WTC11 (cell line): ENCODE measurements at places on chromosomes 1 and 21.
A peak's percentile ranks its signal among the peaks of the same experiment; 100 is the strongest.

- H3K27me3 ChIP-seq, result no peaks in the 10 kb centered on the region
- no peaks in the 10 kb centered on the region for H3K36me3 ChIP-seq
Measured at GRCh38 chr1:95640746-95641145, 406.7 kb downstream of the RWDD3 start.

GRCh38 chr1:89545264-89546038 lies 20.8 kb downstream of the LRRC8B start:
- H3K27me3 ChIP-seq, result no peaks in the 10 kb centered on the region
- no peak overlapping the region for H3K27ac ChIP-seq
- H3K36me3 ChIP-seq, result no peaks in the 10 kb centered on the region
- no peak for DNase-seq
- peaks cover 18% of the 10 kb centered on the region for H3K4me1 ChIP-seq
- H3K4me3 ChIP-seq, result no peak overlapping the region

DNA sequence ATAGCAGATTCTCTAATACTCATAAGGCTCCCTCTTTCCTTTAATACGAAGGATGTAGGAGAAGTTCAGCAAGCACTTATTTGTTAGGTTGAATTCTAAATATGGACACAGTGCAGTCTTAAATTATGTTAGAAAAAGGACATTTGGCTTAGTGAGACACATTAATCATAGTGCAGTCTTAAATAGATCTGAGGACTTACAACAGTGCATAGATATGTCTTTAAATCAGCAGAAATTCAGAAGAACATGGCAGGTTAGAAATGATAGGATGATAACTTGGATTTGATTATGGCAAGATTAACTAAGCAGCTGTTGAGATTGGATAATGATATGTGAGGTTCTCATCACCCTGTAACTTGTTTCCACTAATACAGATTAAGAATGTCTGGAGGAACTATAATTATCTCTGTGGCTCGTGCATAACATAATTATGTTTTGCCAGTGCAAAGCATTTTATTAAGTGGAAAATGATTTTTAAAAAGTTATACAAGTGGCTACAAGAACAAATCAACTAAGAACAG lies 485.9 kb downstream of the USP25 start:
- DNase-seq, result no peak
- H3K4me1 ChIP-seq, result no peaks in the 10 kb centered on the region

GRCh38 chr1:178941261-178941689 lies 70.4 kb upstream of the ANGPTL1 start:
- no peak for DNase-seq
- no peak overlapping the region for H3K27ac ChIP-seq
- no peak overlapping the region for H3K4me3 ChIP-seq
- H3K27me3 ChIP-seq, result no peaks in the 10 kb centered on the region; the same call in 1 of the 2 replicates

DNA sequence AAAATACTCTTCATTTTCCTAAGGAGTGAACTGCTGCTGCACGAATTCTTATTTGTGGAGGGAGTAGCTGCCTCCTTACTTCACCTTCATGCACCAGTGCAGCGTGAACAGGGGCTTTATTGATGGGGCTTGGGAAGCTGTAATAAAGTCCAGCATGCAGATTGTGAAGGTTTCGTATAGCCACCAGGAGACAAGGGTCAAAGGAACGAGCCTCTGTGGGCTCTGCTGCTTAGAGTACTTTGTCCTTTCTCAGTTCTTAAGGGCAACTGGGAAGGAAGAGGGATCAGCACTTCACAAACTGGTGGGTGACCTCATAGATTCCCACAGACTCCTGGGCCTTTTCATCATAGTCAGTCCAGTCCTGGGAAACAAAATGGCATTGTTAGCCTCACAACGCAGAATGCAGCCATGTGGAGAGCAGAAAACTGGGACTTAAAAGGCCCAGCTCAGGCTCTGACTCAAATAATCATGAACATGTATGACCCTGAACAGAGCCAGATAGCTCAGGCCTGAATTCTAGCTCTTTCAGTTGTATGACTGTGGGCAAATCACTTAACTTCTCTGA lies 6.0 kb downstream of the CZIB start:
- H3K4me3 ChIP-seq, result no peak overlapping the region
- H3K27me3 ChIP-seq, result no peaks in the 10 kb centered on the region
- peaks cover 3% of the 10 kb centered on the region for H3K4me1 ChIP-seq
- no peak overlapping the region for H3K27ac ChIP-seq

- no peak overlapping the region for H3K27ac ChIP-seq
- no peaks in the 10 kb centered on the region for H3K4me1 ChIP-seq
- no peaks in the 10 kb centered on the region for H3K27me3 ChIP-seq
- no peak overlapping the region for H3K4me3 ChIP-seq
- peaks cover 27% of the 10 kb centered on the region for H3K36me3 ChIP-seq
- no peak for DNase-seq
Measured at GRCh38 chr21:26557106-26557505, 16.0 kb downstream of the CYYR1 start.

GRCh38 chr1:31306278-31306677 lies 9.4 kb downstream of the ZCCHC17 start:
- H3K4me3 ChIP-seq, result no peak overlapping the region
- DNase-seq, result no peak
- no peaks in the 10 kb centered on the region for H3K27me3 ChIP-seq
- H3K27ac ChIP-seq, result peak overlapping the region; percentile 55

DNA sequence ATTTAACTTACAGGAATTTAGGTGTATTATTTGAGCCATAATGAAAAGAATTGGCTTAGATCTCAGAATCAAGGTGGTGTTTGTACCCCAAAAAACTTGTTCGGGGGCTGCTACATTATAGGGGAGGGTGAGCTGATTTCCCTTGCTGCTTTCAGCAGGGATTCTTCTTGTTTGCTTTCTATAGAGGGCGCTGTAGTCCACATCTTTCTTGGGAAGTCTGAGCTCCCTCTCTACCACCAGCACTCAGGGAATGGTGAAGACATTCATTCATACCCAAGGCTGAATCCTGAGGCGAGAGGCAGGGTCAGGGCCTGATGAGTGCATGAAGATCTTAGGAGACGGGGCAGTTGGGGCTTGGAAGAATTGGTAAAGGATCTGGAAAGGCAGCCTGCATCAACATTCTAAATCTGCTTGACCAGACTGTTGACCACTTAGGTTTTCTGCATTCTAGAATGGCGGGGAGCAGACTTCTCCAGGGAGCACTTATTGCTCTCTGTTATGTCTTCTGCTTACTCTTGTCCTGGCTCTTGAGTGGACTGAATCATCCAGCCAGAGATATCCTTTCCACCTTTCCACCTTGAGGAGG lies 18.9 kb downstream of the SPATA46 start:
- H3K36me3 ChIP-seq, result peaks cover 8% of the 10 kb centered on the region
- H3K27ac ChIP-seq, result no peak overlapping the region
- no peak overlapping the region for H3K4me3 ChIP-seq
- no peak for DNase-seq
- H3K27me3 ChIP-seq, result no peaks in the 10 kb centered on the region
- H3K4me1 ChIP-seq, result peaks cover 12% of the 10 kb centered on the region

DNA sequence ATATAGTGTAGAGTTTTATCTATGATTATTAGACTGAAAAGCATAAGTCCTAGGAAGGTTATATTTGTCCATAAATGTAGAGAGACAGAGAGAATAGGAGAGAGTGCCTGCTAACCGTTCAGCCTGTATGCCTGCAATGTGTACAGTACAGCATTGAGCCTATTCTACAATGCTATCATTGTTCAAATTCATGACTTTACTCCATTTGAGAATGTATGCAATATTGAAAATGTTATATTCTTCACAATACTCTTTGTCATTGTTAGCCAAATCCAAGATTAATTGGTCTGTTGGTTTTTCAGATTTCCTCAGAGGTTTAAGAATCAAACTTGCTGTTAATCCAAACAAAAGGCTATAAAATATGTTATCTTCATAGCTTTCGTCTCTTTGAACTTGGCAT lies 585.2 kb upstream of the B3GALT2 start:
- peaks cover 27% of the 10 kb centered on the region for H3K36me3 ChIP-seq
- H3K4me1 ChIP-seq, result no peaks in the 10 kb centered on the region
- H3K27ac ChIP-seq, result no peak overlapping the region
- H3K27me3 ChIP-seq, result no peaks in the 10 kb centered on the region
- DNase-seq, result no peak
- no peak overlapping the region for H3K4me3 ChIP-seq

- no peaks in the 10 kb centered on the region for H3K36me3 ChIP-seq
- H3K4me1 ChIP-seq, result no peaks in the 10 kb centered on the region
- H3K27ac ChIP-seq, result no peak overlapping the region
- H3K4me3 ChIP-seq, result no peak overlapping the region
- no peak for DNase-seq
- peaks cover 10% of the 10 kb centered on the region; the same call in 1 of the 2 replicates for H3K27me3 ChIP-seq
Measured at GRCh38 chr1:41294216-41294615, 52.1 kb upstream of the SCMH1 start.

DNA sequence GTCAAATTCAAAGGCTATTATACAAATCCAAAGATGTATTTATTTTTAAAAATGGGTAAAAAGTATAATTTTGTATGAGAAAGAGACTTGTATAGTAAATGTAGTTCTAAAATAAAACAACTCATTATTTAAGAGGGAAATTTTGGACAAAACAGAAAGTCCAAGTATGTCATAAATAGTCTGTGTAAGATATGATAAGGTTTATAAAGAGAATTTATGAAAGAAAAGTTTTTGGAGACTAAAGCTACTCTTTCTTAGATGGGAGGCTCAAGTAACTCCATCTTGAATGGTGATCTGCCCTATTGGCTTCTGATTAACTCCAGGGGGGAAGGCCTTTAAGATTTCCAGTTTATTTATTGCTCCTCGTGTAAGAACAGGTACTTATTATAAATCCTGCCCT lies 14.7 kb upstream of the OR2T27 start:
- peaks cover 31% of the 10 kb centered on the region for H3K36me3 ChIP-seq
- H3K4me1 ChIP-seq, result no peaks in the 10 kb centered on the region
- DNase-seq, result no peak
- peaks cover 4% of the 10 kb centered on the region for H3K27me3 ChIP-seq
- no peak overlapping the region for H3K27ac ChIP-seq

- H3K36me3 ChIP-seq, result no peaks in the 10 kb centered on the region
- no peak overlapping the region for H3K27ac ChIP-seq
- no peaks in the 10 kb centered on the region for H3K4me1 ChIP-seq
- H3K4me3 ChIP-seq, result no peak overlapping the region
- no peaks in the 10 kb centered on the region for H3K27me3 ChIP-seq
Measured at GRCh38 chr1:88998716-88999115, 6.3 kb upstream of the KYAT3 start.

DNA sequence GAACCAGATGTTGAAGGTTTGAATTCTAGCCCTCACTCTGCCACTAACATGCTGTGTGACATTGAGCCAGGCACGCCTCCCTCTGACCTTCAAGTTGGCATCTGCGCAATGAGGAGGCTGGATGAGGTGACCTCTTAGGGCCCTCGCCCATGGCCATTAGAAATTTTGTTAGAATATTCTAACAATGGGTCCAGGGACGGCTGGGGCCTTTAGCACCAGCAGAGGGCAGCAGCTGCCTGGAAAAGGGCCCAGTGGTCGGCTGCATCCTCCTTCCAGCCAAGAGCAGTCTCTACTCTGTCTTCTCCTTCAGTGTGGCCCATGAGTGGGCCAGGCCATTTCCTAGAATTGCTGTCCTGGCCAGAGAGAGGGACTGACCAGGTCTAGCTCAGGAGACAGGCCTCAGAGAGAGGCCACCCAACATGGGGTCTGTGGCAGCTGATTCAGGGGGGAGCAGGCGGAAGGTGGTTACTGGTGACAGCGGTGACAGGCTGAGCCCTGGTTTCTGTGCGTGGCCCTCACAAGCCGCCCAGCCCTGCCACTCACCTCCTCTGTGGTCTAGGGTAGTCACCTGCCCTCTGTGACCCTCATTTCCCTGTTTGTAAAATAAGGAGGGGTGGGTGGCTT lies 101.3 kb upstream of the ACTL8 start:
- no peaks in the 10 kb centered on the region for H3K4me1 ChIP-seq
- no peak overlapping the region for H3K4me3 ChIP-seq
- no peak overlapping the region for H3K27ac ChIP-seq
- H3K27me3 ChIP-seq, result no peaks in the 10 kb centered on the region

DNA sequence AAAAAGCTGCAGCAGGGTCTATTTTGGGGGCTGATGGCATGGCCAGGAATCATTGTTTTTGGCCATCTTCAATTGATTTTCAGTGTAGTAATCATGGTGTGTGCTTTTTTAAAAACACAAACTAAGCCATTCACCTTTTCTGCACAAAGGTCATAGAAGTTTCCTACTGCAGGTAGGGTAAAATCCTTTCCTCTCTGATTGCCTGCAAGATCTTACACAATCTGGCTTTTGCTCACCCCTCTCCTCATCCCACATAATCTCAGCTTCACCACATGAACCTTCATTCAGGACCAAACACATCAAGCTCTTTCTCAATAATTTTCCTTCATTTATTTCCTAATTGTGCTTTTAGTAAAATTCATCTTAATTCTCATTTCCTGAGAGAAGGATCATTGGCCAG lies 38.3 kb upstream of the GBP5 start:
- H3K4me1 ChIP-seq, result peaks cover 15% of the 10 kb centered on the region
- H3K27ac ChIP-seq, result no peak overlapping the region
- H3K36me3 ChIP-seq, result peaks cover 18% of the 10 kb centered on the region
- no peaks in the 10 kb centered on the region for H3K27me3 ChIP-seq

- no peak overlapping the region for H3K27ac ChIP-seq
- no peaks in the 10 kb centered on the region for H3K27me3 ChIP-seq
- peaks cover 26% of the 10 kb centered on the region for H3K36me3 ChIP-seq
- DNase-seq, result no peak
- H3K4me3 ChIP-seq, result no peak overlapping the region
Measured at GRCh38 chr1:21845646-21846641, 33.9 kb downstream of the LDLRAD2 start.

DNA sequence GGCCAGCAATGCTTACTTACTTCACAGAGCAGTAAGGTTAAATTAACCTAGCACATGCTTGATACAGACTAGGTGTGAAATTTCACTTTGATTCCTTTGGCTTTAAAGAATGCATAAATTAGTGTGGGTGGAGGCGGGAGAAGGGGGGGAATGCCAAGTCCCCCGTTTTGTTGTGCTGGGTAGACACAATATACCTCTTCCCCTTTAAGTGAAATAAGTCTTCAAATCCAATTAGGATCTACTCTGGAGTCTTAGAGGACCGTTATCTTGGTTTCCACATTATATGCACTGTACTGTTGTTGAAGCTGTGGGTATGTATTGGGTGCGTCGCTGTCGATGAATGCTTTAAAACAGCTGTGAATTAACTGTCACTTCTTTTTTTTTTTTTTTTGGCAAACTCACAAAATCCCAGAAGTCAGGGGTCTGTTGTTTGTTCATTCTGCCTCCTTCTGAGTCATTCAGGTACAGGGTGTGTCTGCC lies 1.6 kb upstream of the S1PR1 start:
- H3K27me3 ChIP-seq, result peaks cover 47% of the 10 kb centered on the region
- DNase-seq, result no peak
- H3K4me3 ChIP-seq, result peak overlapping the region; percentile 86
- peaks cover 9% of the 10 kb centered on the region for H3K36me3 ChIP-seq
- H3K27ac ChIP-seq, result no peak overlapping the region

DNA sequence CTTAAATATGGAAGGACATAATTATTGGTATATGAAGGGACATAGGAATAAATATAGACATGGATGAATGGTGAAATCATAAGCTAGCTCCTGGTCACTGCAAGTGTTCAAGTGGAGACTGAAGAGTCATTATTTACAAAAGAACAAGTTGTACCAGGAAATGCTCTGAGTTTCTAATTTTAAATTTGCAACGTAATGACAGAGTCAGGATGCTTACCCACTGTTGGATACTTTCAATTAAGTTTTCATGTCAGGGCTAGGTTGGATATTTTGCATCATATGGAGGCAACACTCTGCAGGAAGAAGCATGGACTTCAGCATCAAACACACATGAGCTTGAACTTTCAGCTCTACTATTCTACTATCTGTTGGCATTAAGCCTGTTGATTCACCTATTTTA lies 499.6 kb upstream of the C1orf87 start:
- no peak overlapping the region for H3K4me3 ChIP-seq
- H3K36me3 ChIP-seq, result no peaks in the 10 kb centered on the region
- H3K4me1 ChIP-seq, result peaks cover 27% of the 10 kb centered on the region
- H3K27me3 ChIP-seq, result no peaks in the 10 kb centered on the region
- DNase-seq, result no peak
